ENCODE measurements at places on chromosomes 4 and X.

DNA sequence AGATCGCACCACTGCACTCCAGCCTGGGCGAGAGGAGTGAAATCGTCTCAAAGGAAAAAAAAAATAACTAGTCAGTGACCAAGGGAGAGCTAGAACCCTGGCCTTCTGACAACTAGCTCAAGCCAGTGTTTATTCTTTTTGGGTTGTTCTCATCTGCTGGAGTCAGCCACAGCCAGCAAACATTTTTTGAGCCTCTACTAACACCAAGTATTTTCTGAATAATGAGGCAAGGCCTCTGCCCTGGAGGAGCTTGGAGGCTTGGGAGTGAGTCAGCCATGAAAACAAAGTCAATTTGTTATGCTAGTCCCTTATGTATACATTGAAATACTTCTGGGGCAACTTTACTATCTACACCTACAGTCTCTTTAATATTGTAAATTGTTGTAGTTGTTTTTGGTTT, 46.5 kb downstream of the TMA16 start:
- no peak for DNase-seq

- DNase-seq = no peak
These were observed 27.1 kb upstream of the DCLK2 start for GRCh38 chr4:150051111-150051510.

- DNase-seq = no peak
These were observed 19.1 kb upstream of the ZXDA start for GRCh38 chrX:57929373-57929772.

DNA sequence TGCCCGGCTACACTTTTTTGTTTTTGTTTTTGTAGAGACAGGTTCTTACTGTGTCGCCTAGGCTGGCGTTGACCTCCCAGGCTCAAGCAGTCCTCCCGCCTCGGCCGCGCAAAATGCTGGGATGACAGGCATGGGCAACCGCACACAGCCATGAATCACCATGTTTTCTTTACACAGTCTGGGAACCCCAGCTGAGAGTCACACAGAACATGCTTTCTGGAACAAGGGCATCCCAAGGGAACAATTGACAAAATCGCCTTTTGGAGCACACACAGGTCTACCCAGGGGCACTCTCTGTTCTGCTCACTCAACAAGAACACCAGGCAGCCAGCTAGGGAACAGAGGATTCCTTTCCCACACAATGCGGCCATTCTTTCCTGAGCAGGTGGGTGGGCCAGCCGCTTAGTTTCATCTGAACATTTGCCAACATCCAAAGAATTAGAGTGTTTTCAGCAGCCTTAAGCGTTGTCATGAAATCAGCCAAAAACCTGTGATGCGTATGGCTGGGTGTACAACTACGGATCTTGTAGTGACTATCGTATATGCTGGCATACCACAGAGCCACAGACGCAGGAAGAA, 15.7 kb downstream of the PRKX start:
- no peak for DNase-seq

DNA sequence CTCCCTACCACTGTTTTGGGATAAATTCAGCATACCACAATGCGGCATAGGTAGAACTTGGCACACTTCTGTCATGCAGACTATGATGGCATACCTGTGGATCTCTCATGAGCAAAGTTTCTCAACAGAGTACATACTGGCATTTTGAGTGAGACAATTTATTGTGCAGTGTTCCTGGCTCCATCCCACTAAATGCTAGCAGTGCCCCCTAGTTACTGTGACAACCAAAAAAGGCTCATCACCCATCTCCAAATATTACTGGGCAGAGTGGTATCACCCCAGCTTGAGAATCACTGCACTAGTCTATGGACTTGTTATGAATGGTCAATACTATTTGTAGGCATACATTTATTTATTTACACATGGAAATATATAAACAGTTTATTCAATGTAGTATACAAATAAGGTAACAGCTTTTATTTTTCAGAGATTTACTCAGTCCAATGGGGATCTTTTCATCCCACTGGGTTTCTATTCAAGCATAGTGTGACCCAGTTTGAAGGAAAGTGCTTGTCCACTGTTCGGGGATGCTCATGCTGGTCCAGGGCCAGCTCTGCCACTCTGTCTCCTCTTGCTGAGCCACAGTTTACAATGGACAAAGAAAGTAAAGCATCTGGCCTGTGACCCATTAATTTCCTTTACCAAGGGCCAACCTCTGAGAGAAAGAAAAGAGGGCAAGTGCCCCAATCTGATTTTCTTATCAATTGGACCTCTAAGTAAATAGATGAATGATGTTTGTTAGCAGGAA, 81.0 kb upstream of the IL2 start:
- DNase-seq = no peak

Data from SW 1271 (cell line).